Upper lobe of left lung (tissue), 6 donors: ENCODE measurements at places on chromosomes 12 and 14.
A peak's percentile ranks its signal among the peaks of the same experiment; 100 is the strongest.

- H3K4me3 ChIP-seq = no peak overlapping the region
- H3K4me1 ChIP-seq = no peaks in the 10 kb centered on the region
- no peaks in the 10 kb centered on the region for H3K27me3 ChIP-seq
- no peak overlapping the region for H3K27ac ChIP-seq
- no peak for DNase-seq
- no peaks in the 10 kb centered on the region for H3K36me3 ChIP-seq
These were observed 84.1 kb downstream of the TTC7B start for GRCh38 chr14:90732139-90732538.

GRCh38 chr14:89586258-89587135 lies 169.5 kb upstream of the FOXN3 start:
- H3K27ac ChIP-seq = no peak overlapping the region
- H3K36me3 ChIP-seq = no peaks in the 10 kb centered on the region
- H3K4me1 ChIP-seq = no peaks in the 10 kb centered on the region
- H3K4me3 ChIP-seq = no peak overlapping the region
- no peak for DNase-seq

- H3K36me3 ChIP-seq = no peaks in the 10 kb centered on the region
- H3K27ac ChIP-seq = no peak overlapping the region
- H3K27me3 ChIP-seq = no peaks in the 10 kb centered on the region
- no peaks in the 10 kb centered on the region for H3K4me1 ChIP-seq
- H3K4me3 ChIP-seq = no peak overlapping the region
These were observed 305.8 kb downstream of the RGS6 start for GRCh38 chr14:72237722-72238666.

- H3K4me3 ChIP-seq = no peak overlapping the region
- H3K27me3 ChIP-seq = no peaks in the 10 kb centered on the region
- no peaks in the 10 kb centered on the region for H3K36me3 ChIP-seq
- H3K27ac ChIP-seq = no peak overlapping the region
- no peaks in the 10 kb centered on the region for H3K4me1 ChIP-seq
These were observed 85.9 kb downstream of the TTC8 start for GRCh38 chr14:88910386-88910785.

DNA sequence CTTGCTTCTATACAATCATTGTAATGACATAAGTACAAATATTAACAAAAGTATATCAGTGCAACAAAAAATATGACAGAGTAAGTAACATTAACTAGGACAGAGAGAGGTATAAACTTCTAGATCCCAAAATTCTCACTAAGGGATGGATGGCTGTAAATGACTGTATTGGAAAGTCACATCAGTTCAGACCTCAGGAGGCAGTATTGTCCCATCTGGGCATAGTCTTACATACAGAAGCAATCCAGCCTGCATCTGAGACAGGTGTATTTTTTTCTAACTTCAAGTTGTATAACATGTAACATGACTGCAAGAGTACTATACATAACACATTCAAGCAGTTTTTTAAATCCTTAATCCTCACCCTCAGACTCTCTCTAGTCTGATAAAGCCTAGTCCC lies 99.0 kb downstream of the GARIN6 start:
- no peak for DNase-seq
- H3K36me3 ChIP-seq = no peaks in the 10 kb centered on the region
- no peak overlapping the region for H3K4me3 ChIP-seq

GRCh38 chr14:51242545-51243490 lies 2.8 kb downstream of the TMX1 start:
- H3K4me3 ChIP-seq = no peak overlapping the region
- no peaks in the 10 kb centered on the region for H3K27me3 ChIP-seq
- peaks cover 31% of the 10 kb centered on the region for H3K4me1 ChIP-seq
- no peak for DNase-seq

- no peak overlapping the region for H3K4me3 ChIP-seq
- H3K36me3 ChIP-seq = no peaks in the 10 kb centered on the region
- H3K4me1 ChIP-seq = no peaks in the 10 kb centered on the region
These were observed 91.1 kb downstream of the MYF5 start for GRCh38 chr12:80807640-80808288.

GRCh38 chr14:56895154-56895553 lies 84.9 kb upstream of the OTX2 start:
- H3K27me3 ChIP-seq = no peaks in the 10 kb centered on the region
- no peaks in the 10 kb centered on the region for H3K36me3 ChIP-seq
- no peak overlapping the region for H3K27ac ChIP-seq

DNA sequence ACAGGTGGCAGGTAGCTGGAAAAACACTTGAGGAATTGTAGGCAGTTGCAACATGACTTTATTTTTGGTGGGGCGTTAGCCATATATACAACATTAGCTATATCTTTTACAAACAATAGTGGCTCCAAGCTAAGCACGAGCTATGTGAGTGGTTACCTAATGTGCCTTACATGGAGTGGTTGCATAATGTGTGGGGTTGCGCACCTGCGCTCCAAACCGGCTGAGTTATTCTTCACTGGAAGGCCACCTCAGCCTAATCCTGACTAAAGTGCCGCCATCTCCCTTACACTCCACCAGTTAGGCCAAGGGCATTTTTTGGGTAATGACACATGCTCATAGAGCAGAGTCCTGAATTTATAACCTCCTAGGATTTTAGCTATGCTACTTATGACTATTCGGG lies 31.8 kb upstream of the G2E3 start:
- no peak overlapping the region for H3K4me3 ChIP-seq
- H3K36me3 ChIP-seq = no peaks in the 10 kb centered on the region
- H3K4me1 ChIP-seq = no peaks in the 10 kb centered on the region
- no peaks in the 10 kb centered on the region for H3K27me3 ChIP-seq
- DNase-seq = no peak

DNA sequence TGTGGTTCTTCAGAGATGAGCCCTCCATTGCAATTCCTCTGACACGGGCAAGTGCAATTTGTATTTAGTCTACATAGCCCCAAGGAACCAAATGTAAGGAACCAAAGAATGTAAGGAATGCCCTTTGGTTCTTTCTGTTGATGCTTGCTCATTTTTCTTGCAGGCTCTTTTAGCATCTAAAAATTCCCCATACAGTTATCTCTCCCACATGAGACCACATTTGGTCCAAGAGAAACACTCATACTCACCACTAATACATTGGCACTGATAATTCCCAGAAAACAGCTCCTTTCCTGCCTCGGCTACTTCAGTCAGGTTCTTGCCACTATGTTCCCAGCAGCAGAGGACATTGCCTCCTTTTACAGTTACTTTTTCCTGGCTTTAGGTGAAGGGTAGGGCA lies 332.6 kb downstream of the AEBP2 start:
- DNase-seq = no peak
- H3K4me3 ChIP-seq = no peak overlapping the region
- H3K4me1 ChIP-seq = no peaks in the 10 kb centered on the region
- H3K27me3 ChIP-seq = no peaks in the 10 kb centered on the region

DNA sequence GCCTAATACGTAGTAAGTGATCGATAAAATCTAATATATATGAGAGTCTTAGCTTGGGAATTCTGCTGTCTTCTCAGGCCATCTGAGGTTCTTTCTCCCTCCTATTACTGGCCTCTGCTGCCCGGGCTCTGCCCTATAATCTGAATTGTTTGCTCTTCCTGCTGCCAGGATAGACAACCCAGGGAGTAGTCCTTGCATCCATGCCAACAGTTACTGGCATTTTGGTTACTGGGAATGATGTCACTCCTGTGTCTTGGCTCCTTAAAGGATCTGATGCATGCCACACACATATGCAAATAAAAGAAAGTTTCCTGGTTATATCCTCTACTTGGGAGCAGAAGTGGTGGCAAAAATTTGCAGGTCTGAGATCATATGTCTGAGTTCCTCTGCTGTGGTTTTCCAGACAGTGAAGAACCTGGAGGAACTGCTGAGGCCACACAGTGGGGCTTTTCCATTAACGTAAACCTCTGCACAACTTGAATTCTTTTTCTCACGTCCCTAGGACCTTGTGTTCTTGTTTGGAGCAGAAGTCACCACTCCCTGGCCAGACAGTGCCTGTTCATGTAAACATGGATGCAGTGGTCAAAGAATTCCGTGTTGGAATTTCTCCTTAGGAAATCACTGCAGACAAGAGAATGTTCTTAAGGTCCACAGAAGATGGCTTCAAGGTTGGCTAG lies 320.6 kb upstream of the TBX3 start:
- H3K27me3 ChIP-seq = no peaks in the 10 kb centered on the region
- no peaks in the 10 kb centered on the region for H3K36me3 ChIP-seq
- H3K4me3 ChIP-seq = no peak overlapping the region
- peak overlapping the region; percentile 74 for H3K27ac ChIP-seq
- H3K4me1 ChIP-seq = peaks cover 7% of the 10 kb centered on the region

- no peak for DNase-seq
- H3K4me3 ChIP-seq = no peak overlapping the region
- H3K27ac ChIP-seq = no peak overlapping the region
- H3K27me3 ChIP-seq = no peaks in the 10 kb centered on the region
- peaks cover 9% of the 10 kb centered on the region for H3K4me1 ChIP-seq
- H3K36me3 ChIP-seq = no peaks in the 10 kb centered on the region
These were observed 32.2 kb upstream of the BCL7A start for GRCh38 chr12:121989276-121990113.

- peaks cover 53% of the 10 kb centered on the region for H3K36me3 ChIP-seq
- no peak overlapping the region for H3K4me3 ChIP-seq
- H3K4me1 ChIP-seq = no peaks in the 10 kb centered on the region
These were observed 31.0 kb downstream of the RNF34 start for GRCh38 chr12:121430833-121431415.

DNA sequence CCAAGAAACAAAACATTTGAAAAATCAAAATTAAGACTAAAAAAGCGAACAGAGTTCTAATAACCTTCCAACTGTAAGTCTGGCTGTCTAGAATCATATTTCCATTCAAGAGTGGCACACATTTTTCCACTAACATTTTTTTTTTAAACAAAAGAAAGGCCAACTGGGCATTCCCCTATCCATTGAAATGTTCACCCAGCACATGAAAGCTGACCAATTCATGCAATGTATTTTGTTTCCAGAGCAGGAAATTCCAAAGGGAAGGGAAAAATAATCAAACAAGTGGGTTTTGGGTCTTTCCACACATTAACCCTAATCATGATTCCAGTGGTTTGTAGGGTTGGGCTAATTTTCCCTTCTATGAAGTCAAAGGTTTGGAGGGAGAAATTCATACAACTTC lies 206.5 kb downstream of the CALM1 start:
- H3K27me3 ChIP-seq = no peaks in the 10 kb centered on the region
- no peak overlapping the region for H3K4me3 ChIP-seq
- no peak for DNase-seq
- H3K27ac ChIP-seq = no peak overlapping the region
- peaks cover 9% of the 10 kb centered on the region for H3K4me1 ChIP-seq

DNA sequence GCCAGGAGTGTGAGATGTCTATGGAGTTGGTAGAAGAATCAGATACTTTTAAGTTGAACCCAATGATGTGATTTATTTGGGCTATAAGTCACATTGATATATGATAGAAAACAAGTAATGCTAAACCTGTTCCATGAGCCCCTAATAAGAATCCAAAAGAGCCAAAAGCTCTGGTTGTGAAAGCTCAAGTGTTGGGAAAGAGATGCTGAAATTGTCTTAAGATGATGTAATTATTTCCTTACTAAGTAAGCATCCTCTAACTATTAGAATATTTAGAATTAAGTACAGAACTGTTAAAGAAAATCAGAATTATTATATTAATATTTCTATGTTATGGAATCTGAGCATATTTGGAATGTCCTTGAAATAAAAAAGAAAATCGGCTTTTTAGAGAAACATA lies 17.6 kb upstream of the SLC2A13 start:
- H3K27ac ChIP-seq = no peak overlapping the region
- no peak for DNase-seq
- no peaks in the 10 kb centered on the region for H3K36me3 ChIP-seq

GRCh38 chr14:39310051-39310450 lies 76.3 kb downstream of the MIA2 start:
- no peak overlapping the region for H3K27ac ChIP-seq
- H3K4me1 ChIP-seq = no peaks in the 10 kb centered on the region
- no peak for DNase-seq
- no peaks in the 10 kb centered on the region for H3K27me3 ChIP-seq

DNA sequence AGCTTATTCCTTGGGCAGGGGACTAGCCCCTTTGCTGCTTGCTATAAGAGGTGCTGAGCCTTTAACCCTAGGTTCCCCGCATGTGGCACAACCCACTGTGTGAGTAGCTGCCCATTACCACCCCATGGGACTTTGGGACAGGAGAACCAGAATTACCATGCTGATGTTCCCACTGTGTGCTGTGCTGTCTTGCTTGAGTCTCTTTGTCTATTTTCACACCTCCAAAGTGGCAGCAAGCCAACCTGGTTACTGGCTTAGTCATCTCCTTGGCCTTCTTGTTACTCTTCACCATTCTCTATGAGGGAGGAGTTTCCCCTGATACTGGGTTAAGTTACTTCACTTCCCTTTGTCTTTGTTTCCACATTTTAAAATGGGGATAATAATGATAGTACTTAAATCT lies 73.4 kb upstream of the ETV6 start:
- no peaks in the 10 kb centered on the region for H3K27me3 ChIP-seq
- H3K36me3 ChIP-seq = no peaks in the 10 kb centered on the region
- peaks cover 9% of the 10 kb centered on the region for H3K4me1 ChIP-seq
- no peak overlapping the region for H3K27ac ChIP-seq

- H3K27me3 ChIP-seq = no peaks in the 10 kb centered on the region
- no peak for DNase-seq
- no peaks in the 10 kb centered on the region for H3K36me3 ChIP-seq
- H3K4me3 ChIP-seq = no peak overlapping the region
- H3K27ac ChIP-seq = no peak overlapping the region
These were observed 79.0 kb downstream of the ARL6IP4 start for GRCh38 chr12:123059500-123059899.

- no peak overlapping the region for H3K27ac ChIP-seq
- no peak for DNase-seq
- no peak overlapping the region for H3K4me3 ChIP-seq
- no peaks in the 10 kb centered on the region for H3K27me3 ChIP-seq
- no peaks in the 10 kb centered on the region for H3K4me1 ChIP-seq
- H3K36me3 ChIP-seq = no peaks in the 10 kb centered on the region
These were observed 227.3 kb upstream of the DAAM1 start for GRCh38 chr14:58961045-58961731.

DNA sequence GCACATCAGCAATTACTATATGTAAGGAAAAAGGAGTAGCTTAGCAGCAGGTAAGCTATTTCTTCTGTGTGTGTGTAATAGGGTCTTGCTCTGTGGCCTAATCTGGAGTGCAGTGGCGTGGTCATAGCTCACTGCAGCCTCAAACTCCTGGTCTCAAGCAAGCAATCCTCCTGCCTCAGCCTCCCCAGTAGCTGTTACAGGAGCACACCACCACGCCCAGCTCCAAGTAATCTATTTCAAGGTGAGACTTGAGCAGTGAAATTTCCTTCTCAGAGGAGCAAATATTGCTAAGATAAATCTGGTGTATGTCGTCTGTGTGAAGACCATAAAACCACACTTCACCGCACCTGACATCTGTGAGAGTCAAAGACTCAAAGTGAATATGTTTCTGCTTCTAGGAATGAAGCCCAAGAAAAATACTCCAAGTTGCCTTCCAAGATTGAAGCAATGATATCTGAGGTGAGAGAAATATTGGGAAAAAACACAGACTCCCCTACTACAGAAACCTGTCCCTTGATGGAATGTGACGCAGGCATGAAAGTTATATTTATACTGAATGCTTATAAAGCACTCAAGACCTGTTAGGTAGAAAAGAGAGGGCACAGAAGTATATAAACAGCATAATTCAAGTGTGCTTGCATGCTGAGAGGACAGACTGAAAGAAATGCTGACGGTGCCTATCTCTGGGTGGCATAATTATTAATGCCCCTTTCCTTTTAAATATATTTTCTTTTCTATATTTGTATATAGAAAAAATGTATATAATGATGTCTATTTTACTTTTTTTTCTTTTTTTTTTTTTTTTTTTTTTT lies 2.5 kb upstream of the SELPLG start:
- H3K4me1 ChIP-seq = peaks cover 77% of the 10 kb centered on the region
- H3K27ac ChIP-seq = peak overlapping the region; percentile 81
- no peak for DNase-seq
- no peaks in the 10 kb centered on the region for H3K27me3 ChIP-seq
- H3K36me3 ChIP-seq = no peaks in the 10 kb centered on the region
